Esophagus (tissue), 2 donors: ENCODE measurements at places on chromosomes 1 and 21. TPM values are rescaled to one million over a fixed set of nuclear protein-coding genes. Genes with fewer than 3 reads are reported as not detected.

The C1orf105 gene
- not detected for polyA plus RNA-seq

The KRTAP13-2 gene
- not detected for polyA plus RNA-seq

The BTBD19 gene
- 8.0 TPM for polyA plus RNA-seq

The PSRC1 gene
- polyA plus RNA-seq = 6.3 TPM

The SERPINC1 gene
- polyA plus RNA-seq = not detected

The FAM72B gene
- 1.3 TPM for polyA plus RNA-seq

The RAD54L gene
- polyA plus RNA-seq = 6.1 TPM
